ENCODE measurements at places on chromosomes 3 and 15.

DNA sequence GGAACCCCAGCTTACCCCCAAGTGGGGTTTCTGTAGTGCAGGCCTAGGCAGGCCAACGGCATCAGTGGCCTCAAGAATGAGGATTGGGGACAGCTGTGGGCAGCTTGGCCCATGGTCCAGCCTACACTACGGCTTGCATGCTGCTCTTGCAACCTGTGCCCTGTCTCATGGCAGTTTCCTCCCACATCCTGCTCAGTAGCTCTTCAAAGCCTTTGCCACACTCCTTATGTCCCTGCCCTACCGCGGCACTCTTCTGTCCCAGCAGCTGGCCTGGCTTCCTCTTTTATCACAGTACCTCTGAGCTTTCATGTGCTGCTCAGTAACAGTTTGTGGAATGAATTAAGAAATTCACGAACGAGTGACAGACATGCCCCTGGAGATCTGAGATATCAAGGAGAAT is 431.0 kb downstream of the EPHB1 start:
- no peak for DNase-seq

- DNase-seq = no peak
These were observed 276.6 kb upstream of the TBL1XR1 start for GRCh38 chr3:177473903-177474302.

- no peak for DNase-seq
These were observed 403.0 kb downstream of the FOXP1 start for GRCh38 chr3:71180524-71180923.

GRCh38 chr15:72379856-72380430 is 4.1 kb upstream of the HEXA start:
- no peak for DNase-seq

GRCh38 chr3:64992530-64993285 is 304.9 kb upstream of the ADAMTS9 start:
- DNase-seq = no peak

DNA sequence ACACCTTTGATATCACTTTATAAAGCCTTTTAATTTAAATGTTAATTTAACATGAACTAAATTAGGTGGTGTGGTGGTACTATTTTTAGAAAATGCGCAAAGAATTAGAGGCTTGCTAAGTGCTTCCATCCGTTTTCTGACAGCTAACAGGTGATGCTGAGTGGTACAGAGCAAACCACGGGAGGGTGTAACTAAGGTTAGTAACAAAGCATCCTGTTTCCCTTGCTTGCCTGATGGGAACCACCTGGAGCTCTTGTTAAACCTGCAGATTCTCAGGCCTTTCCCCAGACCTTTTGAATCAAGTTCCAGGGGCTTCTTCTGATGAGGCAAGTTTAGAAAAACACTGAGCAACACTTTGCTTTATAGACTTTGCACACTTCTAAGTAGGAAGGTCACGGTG is 101.0 kb downstream of the ATG7 start:
- no peak for DNase-seq

DNA sequence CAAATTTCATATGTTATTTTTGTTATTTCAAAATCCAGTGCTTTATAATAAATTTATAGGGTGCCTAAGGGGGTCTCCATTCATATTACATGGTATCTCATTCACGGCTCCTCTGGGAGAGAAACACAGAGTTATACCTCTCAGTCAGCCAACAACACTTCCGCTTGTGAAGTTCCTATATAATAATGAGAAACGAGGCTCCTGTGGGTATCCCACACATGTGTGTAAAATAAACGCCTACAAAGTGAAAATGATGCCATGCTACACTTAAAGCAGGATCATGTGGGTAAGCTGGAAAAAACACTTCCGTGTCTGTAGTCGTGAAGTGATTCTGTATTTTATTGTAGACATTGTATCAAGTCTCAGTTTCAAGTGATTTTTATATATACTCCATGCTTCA is 218.8 kb upstream of the ICE2 start:
- DNase-seq = no peak

DNA sequence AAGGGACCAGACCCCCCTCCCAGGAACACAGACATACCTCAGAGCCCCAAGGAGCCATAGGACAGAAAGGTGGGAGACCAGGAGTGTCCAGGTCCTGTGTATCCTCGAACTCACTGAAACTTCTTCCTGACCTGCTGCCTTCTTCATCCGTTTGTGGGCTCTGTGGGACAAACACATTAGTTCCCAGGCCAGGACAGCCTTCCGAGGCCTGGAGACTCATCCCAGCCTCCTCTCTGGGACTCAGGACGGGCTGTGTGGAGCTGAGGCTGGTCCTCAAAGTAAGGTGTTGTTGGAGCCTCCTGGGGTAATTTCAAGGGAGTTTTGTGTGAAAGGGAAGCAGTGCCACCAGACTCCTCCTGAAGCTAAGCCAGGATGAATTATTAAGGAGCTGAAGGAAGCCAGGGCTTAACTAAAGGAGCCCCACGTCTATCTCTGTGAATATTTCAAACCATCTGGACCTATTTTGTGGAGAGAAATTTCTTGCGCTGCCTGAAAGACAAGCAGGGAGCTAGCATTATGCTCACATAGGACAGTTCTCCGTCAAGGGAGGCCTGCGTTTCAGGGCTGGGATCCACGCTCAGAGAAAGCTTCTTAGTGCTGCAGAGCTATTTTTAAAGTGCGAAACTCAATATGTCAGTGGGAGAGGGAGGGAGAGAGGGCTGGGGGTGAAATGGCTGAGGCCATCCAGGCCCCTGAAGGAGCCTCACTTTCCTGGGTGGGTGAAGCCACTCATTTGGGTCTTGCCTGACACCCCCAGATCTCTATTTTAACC is 29.8 kb upstream of the PLA2G4E start:
- no peak for DNase-seq

DNA sequence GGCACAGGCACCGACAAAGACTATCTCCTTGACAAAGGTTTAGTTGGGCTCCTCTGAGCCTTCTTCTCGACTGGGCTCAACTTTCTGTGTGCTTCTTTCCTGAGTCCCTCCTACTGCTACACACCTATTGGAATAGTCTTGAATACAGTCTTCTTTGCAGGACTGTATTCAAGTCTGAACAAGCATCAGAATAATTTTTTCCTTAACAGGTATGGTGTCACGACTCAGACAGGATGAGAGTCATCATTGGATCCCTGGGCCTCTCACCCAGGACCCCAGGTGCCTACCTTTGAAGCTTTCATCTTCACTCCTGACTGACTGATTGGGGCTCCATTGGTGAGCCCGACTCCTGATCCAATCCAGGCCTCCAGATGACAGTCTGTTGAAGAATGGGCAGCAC is 66.3 kb downstream of the CRYGS start:
- DNase-seq = no peak

- no peak for DNase-seq
These were observed 179.2 kb downstream of the EDEM1 start for GRCh38 chr3:5366746-5367145.

GRCh38 chr15:43889042-43889441 is 62.2 kb downstream of the WDR76 start:
- no peak for DNase-seq

- peak; percentile 97 for DNase-seq
These were observed 608 bp upstream of the NDUFAF3 start for GRCh38 chr3:49021213-49021812.

DNA sequence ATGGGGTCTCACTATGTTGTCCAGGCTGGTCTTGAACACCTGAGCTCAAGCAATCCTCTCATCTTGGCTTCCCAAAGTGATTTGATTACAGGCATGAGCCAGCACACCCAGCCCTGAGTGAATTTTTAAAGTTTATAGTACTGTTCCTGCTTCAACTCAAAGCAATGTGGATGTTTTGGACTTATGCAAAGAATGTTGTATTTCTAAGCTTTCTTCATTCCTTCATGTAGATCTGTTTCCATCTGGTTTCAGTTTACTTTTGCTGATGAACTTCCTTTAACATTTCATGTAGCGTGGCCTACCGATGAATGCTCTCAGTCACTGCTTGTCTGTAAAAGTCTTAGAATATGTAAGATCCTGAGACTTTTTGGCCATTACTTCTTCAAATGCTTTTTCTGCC is 23.2 kb downstream of the NRG4 start:
- DNase-seq = no peak

DNA sequence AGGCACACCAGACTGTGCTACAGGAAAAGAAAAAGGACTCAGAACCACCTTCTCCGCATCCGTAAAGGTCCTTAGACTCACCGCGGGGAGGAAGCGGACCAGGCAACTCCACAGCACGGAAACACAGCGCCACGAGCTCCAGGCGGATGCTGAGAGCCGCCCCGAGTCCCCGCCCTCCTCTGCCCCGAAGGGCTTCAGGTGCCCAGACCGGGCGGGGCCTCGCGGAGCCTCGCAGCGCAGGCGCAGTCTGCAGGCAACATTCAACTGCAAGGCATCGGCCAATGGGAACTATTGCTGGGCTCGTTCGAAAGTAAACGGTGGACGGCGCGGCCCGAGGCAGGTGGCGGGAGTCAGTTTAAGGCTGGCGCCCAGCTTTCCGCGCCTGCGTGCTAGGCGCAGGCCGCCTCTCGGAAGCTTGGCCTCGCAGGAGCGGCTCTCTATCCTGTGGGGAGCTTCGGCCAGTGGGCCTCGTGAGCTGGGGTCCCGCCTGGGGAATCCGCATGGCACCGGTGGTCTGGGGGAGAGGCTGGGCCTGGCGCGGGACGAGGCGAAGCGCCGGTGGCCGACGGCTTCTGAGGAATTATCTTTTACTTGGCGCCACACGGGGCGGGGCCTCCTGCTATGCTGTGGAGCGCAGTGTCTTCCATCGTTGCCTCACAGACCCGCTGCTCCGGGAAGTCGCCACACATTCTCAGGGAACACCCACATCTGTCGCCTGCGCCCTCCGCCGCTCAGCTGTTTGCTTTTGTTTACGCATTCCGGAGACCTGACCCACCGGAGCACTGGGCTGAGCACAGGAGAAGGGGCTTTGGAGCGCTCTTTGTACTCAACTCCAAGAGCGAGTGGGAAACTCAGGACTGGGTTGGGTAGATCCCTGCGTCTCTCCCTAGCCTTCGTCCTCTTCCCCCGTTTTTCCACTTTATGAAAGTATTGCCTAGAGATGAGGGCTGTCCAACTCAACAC is at the start of gene TRIM59:
Gene TRIM59 (minus strand): TSS at position 151 of the 963 bp plus-strand sequence. CDS start 10,603 bp downstream, outside the sequence.
- peak; percentile 97 for DNase-seq

DNA sequence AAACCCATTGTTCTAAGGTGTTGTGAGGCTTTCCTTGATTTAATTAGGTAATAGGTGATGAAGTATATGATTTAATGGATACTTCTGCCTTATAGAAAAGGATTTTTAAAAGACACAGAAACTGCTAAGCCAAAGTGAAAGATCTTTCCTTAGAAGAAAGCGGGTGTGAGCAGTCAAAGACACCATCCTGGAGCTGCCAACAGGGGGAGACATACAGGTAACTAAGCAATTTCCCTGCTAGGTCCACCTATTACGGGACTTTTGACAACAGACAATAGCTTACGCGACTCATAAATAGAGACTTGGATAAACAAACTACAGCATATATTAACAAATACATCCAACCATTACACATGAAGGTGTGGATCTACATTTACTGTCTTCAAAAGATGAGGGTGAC is 669.5 kb downstream of the SQOR start:
- no peak for DNase-seq

- no peak for DNase-seq
These were observed 285.0 kb upstream of the LYSMD4 start for GRCh38 chr15:100018191-100018590.

- no peak for DNase-seq
These were observed 19.3 kb downstream of the ADCY5 start for GRCh38 chr3:123429362-123430125.

DNA sequence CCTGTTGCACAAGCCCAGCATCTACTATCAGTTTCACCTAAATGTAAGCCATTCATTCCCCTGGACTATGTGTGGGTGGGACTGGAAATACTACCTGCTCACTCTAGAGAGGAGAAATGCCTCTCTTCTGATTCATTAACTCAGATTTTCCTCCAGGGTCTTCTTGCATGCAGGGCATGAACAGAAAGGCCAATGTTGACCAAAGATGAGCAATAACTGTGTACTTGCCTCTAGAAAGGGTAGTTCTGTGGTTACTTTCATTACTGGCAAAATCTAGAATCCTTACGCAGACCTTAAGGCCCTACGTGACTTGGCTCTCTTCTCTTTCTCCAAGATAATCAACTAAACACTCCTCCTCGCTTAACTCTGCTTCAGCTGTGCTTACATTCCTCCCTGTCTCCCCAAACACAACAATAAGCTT is 81.4 kb upstream of the PSMD6 start:
- no peak for DNase-seq

- DNase-seq = no peak
These were observed at the start of gene WWTR1 for GRCh38 chr3:149657926-149658743. Gene WWTR1, minus strand, starts transcription at chr3:149658025. Its CDS starts 719 bp downstream, at chr3:149657306.

DNA sequence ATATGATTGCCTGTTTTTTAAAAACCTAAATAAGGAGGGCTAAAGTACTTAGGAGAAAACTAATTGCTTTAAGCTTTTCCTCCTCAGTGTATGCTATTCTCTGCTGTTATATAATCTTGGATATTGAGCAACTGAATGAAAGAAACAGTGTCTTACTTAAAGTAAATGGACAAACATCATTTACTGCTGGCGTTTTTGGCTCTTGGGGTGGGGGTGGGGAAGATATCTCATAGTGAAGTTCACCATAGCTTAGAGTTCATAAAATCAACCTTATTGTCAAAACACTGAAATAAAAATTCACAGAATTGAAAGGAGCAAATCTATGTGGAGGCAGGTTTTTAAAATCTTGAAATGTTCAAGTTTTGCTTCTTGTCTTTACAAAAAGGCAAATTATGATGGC is 256.4 kb upstream of the SOX2 start:
- DNase-seq = no peak

DNA sequence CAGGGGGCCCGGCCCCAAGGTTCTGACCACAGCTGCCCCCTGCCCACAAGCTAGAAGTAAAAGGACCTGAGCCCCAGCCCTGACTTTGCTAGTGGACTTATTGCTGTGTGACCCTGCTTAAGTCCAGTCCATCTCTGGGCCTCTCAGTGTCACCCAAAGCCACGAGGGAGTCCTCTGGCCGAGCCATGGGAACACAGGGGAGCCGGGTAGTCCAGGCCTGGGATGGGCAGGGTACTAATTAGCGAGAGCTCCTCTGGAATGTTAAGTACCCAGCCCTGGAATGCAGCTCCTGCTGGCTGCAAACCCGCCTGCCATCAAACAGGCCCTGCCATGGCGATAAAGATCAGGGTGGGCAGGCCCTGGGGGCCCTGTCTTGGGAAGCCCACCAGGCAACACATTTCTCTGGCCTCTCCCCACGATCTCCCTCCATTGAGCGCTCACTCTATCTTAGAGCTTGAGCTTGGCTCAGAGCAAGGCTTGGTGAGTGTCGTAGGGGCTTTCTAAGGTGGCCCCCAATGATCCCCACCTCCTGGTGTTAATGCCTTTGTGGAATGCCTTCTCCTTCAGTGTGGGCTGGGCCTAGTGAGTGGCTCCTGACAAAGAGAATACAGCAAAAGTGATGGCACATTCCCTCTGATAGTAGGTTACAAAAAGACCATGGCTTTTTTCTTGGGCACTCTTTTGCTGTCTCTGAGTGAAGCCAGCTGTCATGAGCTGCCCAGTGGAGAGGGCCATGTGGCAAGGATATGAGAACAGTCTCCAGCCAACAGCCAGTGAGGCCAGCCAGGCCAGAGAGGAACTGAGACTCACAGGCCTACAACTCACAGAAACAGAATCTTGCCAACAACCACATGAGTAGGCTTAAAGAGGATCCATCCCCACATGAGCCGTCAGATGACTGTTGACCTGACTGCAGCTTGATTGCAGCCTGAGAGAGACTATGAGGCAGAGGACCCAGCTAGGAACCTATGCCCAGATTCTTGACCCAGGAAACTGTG is 133.1 kb downstream of the SMAD6 start:
- no peak for DNase-seq

GRCh38 chr15:87267798-87268197 is 988.7 kb downstream of the NTRK3 start:
- no peak for DNase-seq

- no peak for DNase-seq
These were observed 5.0 kb upstream of the EPHB1 start for GRCh38 chr3:134790065-134790464.
